ENCODE measurements at places on chromosomes 11 and 22.

DNA sequence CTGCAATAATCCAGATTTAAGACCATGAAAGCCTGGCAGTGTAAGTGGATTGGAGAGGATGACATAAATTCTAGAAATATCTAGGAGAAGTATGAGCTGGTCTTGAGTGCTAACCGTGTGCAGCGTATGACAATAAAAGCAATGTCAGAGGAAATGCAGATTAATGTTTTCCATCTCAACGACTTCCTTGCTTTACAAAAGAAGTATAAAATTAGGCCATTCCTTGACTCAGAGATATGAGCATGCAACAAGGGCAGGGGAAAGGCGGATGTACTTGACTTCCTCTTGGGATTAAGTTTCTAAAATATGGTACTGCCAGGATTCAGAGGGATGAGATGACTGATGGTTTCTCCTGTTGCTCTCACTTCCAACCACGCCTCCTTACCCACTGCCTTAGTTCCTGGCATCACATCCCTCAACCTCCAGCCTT is 32.3 kb downstream of the ADAMTS15 start:
- no peaks in the 10 kb centered on the region for H3K36me3 ChIP-seq
- no peaks in the 10 kb centered on the region for H3K4me1 ChIP-seq
- H3K27me3 ChIP-seq = no peaks in the 10 kb centered on the region
- DNase-seq = no peak
- no peak overlapping the region for H3K27ac ChIP-seq

GRCh38 chr11:66226101-66226500 is 42.3 kb upstream of the RAB1B start:
- no peak overlapping the region for H3K4me3 ChIP-seq
- peaks cover 57% of the 10 kb centered on the region for H3K36me3 ChIP-seq
- no peak for DNase-seq
- H3K27ac ChIP-seq = no peak overlapping the region

DNA sequence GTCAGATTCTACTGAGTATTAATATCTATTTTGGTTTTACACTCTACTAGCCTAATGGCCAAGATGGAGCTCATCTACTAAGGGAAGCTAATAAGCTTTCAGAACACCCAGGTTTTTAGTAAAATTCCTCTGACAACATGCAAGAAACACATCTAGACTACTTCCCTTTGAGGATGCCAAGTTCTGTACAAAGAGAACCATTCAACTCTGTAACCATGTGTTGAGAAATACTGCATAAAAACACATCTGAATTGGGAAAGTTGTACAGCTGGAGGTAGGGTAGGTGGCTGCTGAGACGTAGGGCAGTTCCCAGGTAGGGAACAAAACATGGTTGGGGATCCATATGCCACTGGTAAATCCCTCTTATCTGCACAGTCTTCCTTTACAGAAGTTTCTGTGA is 66.2 kb downstream of the SC5D start:
- no peak for DNase-seq
- no peaks in the 10 kb centered on the region for H3K27me3 ChIP-seq
- no peaks in the 10 kb centered on the region for H3K36me3 ChIP-seq
- H3K4me3 ChIP-seq = no peak overlapping the region
- H3K4me1 ChIP-seq = no peaks in the 10 kb centered on the region
- no peak overlapping the region for H3K27ac ChIP-seq

- no peaks in the 10 kb centered on the region for H3K27me3 ChIP-seq
- H3K36me3 ChIP-seq = no peaks in the 10 kb centered on the region
- H3K4me3 ChIP-seq = no peak overlapping the region
- H3K27ac ChIP-seq = no peak overlapping the region
Observed at GRCh38 chr22:22951035-22951434, 63.4 kb downstream of the IGLL5 start.

GRCh38 chr11:130806746-130807145 is 109.5 kb downstream of the SNX19 start:
- no peak overlapping the region for H3K27ac ChIP-seq
- DNase-seq = no peak
- no peak overlapping the region for H3K4me3 ChIP-seq

DNA sequence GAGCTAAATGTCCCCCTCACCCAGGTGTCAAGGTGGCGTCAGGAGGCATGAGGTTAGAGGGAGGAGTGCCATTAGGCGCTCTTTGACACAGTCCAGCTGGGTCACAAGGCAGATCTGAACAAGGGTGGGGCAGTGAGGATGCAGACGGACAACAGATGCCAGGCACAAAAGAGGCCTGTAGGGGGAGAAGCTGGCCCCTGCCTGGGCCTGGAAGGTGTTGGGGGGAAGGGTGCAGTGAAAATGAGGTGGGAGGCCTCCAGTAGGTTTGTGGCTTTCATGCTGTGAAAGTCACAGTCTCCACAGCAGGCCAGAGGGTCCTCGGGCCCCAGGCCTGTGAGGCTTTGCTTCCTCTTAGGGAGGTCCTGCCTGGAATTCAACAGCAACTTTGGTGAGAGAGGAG is 85.0 kb upstream of the PLET1 start:
- no peaks in the 10 kb centered on the region for H3K36me3 ChIP-seq
- no peak overlapping the region for H3K27ac ChIP-seq
- H3K4me1 ChIP-seq = no peaks in the 10 kb centered on the region

DNA sequence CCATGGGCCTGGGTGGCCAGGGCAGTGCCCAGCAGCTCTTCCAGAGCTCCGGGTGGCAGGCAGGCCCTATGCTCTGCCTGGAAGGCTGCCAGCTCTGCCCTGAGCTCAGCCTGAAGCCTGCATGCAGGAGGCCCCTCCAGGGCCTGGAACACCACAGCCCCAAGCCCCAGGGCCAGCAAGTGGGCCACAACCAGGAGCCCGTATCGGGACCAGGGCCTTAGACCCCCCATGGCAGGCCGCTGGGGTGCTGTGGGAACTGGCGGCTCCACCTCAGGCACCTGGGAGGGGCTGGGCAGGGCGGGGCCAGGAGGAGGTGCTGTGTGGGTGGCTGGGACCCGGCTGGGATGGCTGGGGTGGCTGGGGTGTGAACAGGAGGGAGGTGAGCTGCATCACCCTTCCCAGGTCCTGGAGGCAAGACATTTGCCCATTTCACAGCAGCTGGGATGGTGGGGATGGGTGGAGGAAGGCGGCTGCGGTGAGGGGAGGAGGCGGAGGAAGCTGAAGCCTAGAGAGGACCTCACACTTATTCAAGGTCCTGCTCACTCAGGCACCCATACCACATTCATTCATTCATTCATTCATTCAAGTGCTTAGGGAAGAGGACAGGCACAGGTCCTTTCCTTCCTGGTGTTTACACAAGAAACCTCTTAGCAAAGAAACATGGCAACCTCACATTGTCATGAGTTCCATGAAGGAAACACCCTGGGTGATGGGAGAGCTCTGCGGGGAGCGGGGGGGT is at the start of gene KCNK7:
TSS of gene KCNK7 (minus strand) at position 258 of the 739 bp plus-strand sequence. CDS start at position 230, 28 bp downstream.
- H3K27me3 ChIP-seq = no peaks in the 10 kb centered on the region
- no peak for DNase-seq
- no peak within 1 kb of the TSS for H3K27ac ChIP-seq
- peaks cover 35% of the 10 kb centered on the region for H3K36me3 ChIP-seq

GRCh38 chr22:30596199-30596598 is 4.5 kb upstream of the PES1 start:
- H3K27ac ChIP-seq = no peak overlapping the region
- DNase-seq = no peak
- peaks cover 7% of the 10 kb centered on the region for H3K4me1 ChIP-seq
- no peaks in the 10 kb centered on the region for H3K36me3 ChIP-seq

DNA sequence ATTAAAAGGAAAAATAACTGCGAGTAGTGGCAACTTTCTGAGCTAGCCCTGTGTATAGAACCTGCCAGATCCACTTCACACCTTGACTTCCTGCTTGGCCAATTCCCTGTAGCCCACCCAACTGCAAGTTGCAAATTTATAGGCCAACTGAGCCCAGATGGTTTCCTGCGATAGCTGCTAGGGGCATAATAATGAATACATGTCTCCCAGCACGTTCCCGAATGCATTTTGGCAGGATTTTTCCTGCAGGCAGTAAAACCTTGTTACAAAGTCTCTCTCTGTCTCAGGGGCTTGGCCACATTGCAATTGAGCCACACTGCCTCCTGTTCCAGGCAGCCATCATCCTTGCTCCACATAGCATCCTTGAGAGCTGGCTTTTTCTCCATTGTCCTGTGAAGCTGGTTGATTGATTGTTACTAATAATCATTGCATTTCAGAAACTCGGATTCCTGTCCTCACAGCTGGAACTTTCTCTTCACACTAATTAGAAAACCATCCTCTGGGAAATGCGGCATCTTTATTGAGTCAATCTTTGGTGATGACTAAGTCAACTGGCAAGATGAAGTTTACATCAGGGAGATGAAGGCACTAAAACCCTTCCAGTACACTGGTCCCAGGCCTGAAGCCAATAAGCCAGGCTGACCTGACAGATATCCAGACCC is 18.6 kb upstream of the LMO2 start:
- H3K4me3 ChIP-seq = no peak overlapping the region
- no peak for DNase-seq
- peaks cover 5% of the 10 kb centered on the region for H3K4me1 ChIP-seq
- no peaks in the 10 kb centered on the region for H3K36me3 ChIP-seq

GRCh38 chr22:38110008-38110862 is at the start of gene BAIAP2L2:
BAIAP2L2 (minus strand) TSS chr22:38110684; CDS start chr22:38110525, 159 bp downstream.
- peaks cover 21% of the 10 kb centered on the region for H3K4me1 ChIP-seq
- peaks cover 21% of the 10 kb centered on the region for H3K36me3 ChIP-seq
- DNase-seq = no peak

GRCh38 chr11:119044708-119045107 is 12.3 kb downstream of the HYOU1 start:
- peaks cover 47% of the 10 kb centered on the region for H3K36me3 ChIP-seq
- no peak overlapping the region for H3K27ac ChIP-seq
- H3K27me3 ChIP-seq = no peaks in the 10 kb centered on the region
- no peak overlapping the region for H3K4me3 ChIP-seq
- H3K4me1 ChIP-seq = no peaks in the 10 kb centered on the region
- no peak for DNase-seq

DNA sequence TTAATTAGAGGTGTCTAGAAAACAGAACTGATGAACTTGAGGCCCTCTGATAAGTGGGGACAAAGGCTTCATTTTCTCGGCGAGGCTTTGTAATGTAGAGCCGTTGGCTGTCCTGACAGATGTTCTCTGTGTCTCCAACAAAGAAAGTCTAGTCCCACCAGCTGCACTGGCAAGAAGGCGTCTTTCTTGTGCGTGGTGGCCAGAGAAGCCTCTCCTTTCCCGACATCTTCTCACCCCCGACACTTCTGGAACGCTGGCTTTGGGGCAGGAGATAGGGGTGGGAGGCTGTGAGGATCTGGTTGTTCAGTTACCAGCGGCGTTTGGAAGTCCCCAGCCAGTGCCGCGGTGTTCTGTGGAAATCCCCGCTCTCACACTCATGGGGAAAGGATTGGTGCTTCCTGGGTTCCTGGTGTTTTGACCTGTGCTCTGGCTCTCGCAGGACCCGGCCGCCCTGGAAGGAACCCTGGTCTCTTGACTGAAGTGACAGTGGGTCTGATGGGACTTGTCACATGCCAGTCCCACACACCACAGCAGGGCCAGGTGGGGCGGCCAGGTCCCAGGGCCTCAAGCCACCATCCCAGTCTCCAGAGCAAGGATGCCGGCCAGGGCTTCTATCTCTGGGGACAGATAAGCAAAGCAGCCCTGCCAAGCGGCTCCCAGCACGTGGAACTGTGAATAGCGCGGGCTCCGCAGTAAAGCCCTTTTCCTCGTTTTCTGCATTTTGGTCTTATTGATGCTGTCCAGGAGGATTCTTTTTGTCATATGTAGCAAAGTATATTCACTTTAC is 23.2 kb downstream of the FADS2 start:
- peaks cover 5% of the 10 kb centered on the region for H3K36me3 ChIP-seq
- no peaks in the 10 kb centered on the region for H3K27me3 ChIP-seq
- no peak overlapping the region for H3K4me3 ChIP-seq
- H3K27ac ChIP-seq = no peak overlapping the region
- DNase-seq = no peak

DNA sequence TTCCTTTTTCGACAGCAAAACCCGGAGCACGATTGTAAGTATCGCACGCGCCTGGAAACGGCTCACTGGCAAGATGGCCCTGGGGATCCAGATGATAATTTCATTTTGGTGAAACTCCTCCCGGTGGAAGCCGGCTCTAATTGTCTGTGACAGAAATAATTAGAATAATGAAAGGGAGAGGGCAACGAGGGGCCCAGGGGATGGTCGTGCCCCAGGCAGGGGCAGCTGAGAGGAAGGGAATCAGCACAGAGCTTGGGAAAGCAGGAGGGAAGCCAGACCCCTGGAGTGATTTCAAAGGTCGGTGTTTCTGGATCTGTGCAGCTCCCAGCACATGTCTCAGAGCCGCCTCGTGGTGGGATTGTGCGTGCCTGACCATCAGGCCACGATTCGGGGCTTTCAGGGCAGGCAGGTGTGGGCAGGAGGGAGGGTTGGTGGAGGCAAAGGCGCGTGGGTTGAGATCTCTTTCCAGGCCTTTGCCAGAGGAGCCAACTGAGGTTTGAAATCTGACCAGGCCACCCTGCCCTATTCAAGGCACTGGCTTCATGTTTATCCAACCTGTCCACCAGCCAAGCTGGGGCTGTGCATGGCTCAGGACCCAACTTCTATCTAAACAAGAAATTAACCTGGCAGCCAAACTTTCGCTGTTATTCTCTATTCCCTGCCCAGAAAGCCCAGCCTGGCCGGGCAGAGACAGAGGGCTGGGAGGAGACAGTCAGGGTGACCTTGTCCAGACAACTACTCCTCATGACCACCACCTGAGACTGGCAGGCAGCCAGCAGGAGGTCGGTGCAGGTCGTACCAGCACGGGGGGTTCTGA is 27.8 kb downstream of the ANO1 start:
- no peaks in the 10 kb centered on the region for H3K4me1 ChIP-seq
- no peaks in the 10 kb centered on the region for H3K36me3 ChIP-seq
- DNase-seq = no peak

GRCh38 chr11:126655807-126656128 is 300.3 kb downstream of the ST3GAL4 start:
- DNase-seq = no peak
- H3K27ac ChIP-seq = no peak overlapping the region
- H3K27me3 ChIP-seq = no peaks in the 10 kb centered on the region
- no peak overlapping the region for H3K4me3 ChIP-seq

GRCh38 chr11:114609429-114609828 is 13.8 kb upstream of the NXPE4 start:
- no peaks in the 10 kb centered on the region for H3K36me3 ChIP-seq
- no peaks in the 10 kb centered on the region for H3K4me1 ChIP-seq
- DNase-seq = no peak
- no peak overlapping the region for H3K27ac ChIP-seq
- no peak overlapping the region for H3K4me3 ChIP-seq

DNA sequence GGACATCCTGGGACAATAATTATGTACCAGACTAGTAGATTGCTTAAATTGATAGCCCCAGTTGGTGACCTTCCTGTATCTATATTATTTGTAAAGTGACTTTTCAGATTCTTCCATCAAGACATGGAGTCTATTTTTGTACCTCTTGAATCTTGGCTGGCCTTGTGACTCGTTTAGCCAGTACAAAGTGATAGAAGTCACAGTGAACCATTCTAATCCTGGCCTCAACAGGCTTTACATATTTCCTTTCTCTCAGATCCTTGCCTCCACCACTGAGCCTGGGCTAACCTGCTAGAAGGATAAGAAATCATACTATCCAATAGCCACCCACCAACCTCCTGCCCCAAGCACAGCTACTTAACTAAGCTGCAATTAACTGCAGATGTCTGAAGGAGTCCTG is 37.5 kb upstream of the SLC6A5 start:
- H3K27me3 ChIP-seq = no peaks in the 10 kb centered on the region
- no peaks in the 10 kb centered on the region for H3K4me1 ChIP-seq
- no peak for DNase-seq
- no peak overlapping the region for H3K27ac ChIP-seq

GRCh38 chr11:98423933-98424332 is 596.8 kb upstream of the CNTN5 start:
- no peak for DNase-seq
- H3K4me1 ChIP-seq = no peaks in the 10 kb centered on the region
- H3K4me3 ChIP-seq = no peak overlapping the region
- H3K36me3 ChIP-seq = no peaks in the 10 kb centered on the region

- no peaks in the 10 kb centered on the region for H3K36me3 ChIP-seq
- no peaks in the 10 kb centered on the region for H3K27me3 ChIP-seq
- peaks cover 70% of the 10 kb centered on the region for H3K4me1 ChIP-seq
- no peak overlapping the region for H3K4me3 ChIP-seq
- DNase-seq = no peak
Observed at GRCh38 chr22:17769013-17769715, 5.1 kb downstream of the BID start.

Measured in natural killer cell (primary cell).